Peyer's patch (tissue), 4 donors: ENCODE measurements at places on chromosomes 12 and 14. TPM values are rescaled to one million over a fixed set of nuclear protein-coding genes. Genes with fewer than 3 reads are reported as not detected.

NEDD1 gene
- 20.6 TPM for total RNA-seq

SLCO1B1 gene
- total RNA-seq, result not detected

EPS8 gene
- 57.8 TPM for total RNA-seq

MYH6 gene
- not detected for total RNA-seq

GZMB gene
- 1.1 TPM for total RNA-seq

PROX2 gene
- total RNA-seq, result not detected

C14orf132 gene
- total RNA-seq, result 6.2 TPM

CHFR gene
- total RNA-seq, result 125 TPM

MAP1LC3B2 gene
- 1.9 TPM for total RNA-seq

FIGNL2 gene
- total RNA-seq, result not detected

MARK3 gene
- total RNA-seq, result 76.0 TPM

COQ10A gene
- total RNA-seq, result 9.5 TPM

MSRB3 gene
- total RNA-seq, result 11.1 TPM

TRPV4 gene
- total RNA-seq, result 0.57 TPM

OR6C2 gene
- not detected for total RNA-seq

RHOF gene
- total RNA-seq, result 102 TPM

SLC6A13 gene
- 0.80 TPM for total RNA-seq

CCDC60 gene
- total RNA-seq, result not detected

ESR2 gene
- total RNA-seq, result not detected

ADCY6 gene
- total RNA-seq, result 153 TPM

LBHD2 gene
- not detected for total RNA-seq

AQP5 gene
- not detected for total RNA-seq

PLEKHG7 gene
- total RNA-seq, result 1.0 TPM

RDH5 gene
- 47.0 TPM for total RNA-seq
